ENCODE measurements at places on chromosomes 13 and 19.

- no peak for DNase-seq
These were observed 11.3 kb downstream of the KHSRP start for GRCh38 chr19:6413291-6413690.

GRCh38 chr13:108368250-108368905 lies 98.9 kb downstream of the TNFSF13B start:
- no peak for DNase-seq

DNA sequence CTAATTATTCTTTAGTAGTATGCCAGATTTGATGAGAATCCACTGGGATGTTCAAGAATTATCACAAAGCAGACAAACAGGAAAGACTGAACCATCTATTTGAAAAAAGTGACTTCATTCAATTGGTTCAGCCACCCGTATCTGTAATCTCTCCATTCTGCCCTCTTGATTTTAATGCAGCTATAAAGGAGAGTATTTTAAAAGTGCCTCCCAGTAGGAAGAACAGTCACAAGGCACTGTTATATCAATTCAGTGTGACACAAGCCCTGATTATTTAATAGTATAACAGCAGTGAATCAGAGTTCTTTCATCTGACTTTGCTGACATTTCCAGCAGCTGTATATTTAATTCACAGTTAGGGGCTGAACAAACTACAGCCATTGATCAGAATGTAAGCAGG lies 77.3 kb upstream of the SLAIN1 start:
- no peak for DNase-seq

DNA sequence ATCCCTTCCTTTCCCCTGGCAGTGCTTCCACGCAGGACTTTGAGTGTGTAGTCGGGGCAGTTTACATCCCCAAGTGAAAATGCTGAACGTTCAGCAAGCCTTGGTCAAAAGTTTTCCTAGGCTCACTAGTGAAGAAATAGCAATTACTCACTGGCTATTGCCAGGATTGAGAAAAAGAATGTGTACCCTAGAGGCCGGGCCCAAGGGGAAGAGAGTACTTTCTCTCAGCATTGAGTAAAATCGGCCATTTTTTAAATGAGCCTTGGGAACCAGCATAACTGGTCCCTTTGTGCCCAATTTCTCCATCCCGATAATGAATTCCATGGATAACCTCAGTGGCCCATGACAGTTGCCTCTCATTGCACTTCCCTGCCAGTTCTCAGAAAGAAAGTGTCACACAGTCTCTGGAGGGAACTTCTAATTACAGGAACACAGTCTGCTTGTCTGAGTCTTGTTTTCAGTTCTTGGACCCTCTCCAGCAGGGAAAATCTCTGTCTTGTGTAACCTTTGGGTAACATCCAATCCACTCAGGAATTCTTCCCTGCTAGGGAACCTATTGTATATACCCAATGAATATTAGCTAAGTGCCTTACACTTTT lies 7.3 kb upstream of the OR7D2 start:
- DNase-seq: no peak

GRCh38 chr19:41531438-41532311 lies 44.3 kb upstream of the CEACAM21 start:
- peak; percentile 30 for DNase-seq

GRCh38 chr19:53823380-53824120 lies 564 bp downstream of the NLRP12 start:
- DNase-seq: no peak
